ENCODE measurements at places on chromosomes 13 and 19.

DNA sequence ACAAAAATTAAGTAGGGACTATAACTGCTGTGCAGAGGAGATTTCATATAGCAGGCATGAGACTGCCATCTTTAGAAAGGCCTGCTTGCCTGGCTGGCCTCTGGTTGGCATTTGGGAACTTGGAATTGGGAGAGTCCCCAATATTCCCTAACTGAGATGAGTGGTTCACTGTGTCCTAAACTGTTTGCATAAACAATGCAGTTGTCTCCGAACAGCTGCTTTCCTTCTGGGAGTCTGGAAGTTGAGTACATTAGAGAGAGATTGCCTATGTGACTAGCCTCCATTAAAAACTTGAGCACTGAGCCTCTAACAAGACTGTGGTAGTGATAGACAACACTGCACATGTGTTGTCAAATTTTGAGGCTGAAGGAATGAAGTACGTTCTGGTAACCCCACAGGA lies 47.4 kb downstream of the STOML3 start:
- H3K36me3 ChIP-seq, result no peaks in the 10 kb centered on the region
- H3K4me1 ChIP-seq, result no peaks in the 10 kb centered on the region
- peaks cover 9% of the 10 kb centered on the region for H3K27me3 ChIP-seq
- DNase-seq, result no peak

GRCh38 chr13:20672772-20673171 lies 30.7 kb upstream of the IL17D start:
- no peaks in the 10 kb centered on the region for H3K27me3 ChIP-seq
- DNase-seq, result no peak

DNA sequence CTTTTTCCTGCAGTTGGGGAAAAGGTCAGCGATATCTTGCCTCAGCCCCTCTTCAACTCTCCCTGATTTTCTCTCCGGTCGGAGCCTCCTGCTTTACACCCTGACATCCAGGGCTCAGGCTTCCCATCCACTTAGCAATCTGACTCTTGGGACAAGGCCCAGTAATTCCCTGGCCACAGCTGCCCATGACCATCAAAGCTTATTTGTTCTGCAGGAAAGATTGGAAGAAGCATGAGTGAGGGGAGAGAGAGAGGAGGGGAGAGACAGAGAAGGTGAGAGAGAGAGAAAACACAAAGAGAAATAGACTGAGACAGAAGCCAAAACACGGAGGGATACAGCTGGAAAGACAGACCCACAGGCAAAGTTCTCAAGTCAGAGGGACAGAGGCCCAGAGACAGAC lies 13.7 kb downstream of the SYT3 start:
- no peak overlapping the region for H3K27ac ChIP-seq
- peaks cover 20% of the 10 kb centered on the region for H3K27me3 ChIP-seq
- H3K4me1 ChIP-seq, result no peaks in the 10 kb centered on the region
- DNase-seq, result no peak

GRCh38 chr19:52566121-52566520 lies 4.0 kb upstream of the ZNF701 start:
- no peaks in the 10 kb centered on the region for H3K27me3 ChIP-seq
- DNase-seq, result no peak
- peaks cover 19% of the 10 kb centered on the region for H3K4me1 ChIP-seq
- H3K4me3 ChIP-seq, result no peak overlapping the region
- H3K36me3 ChIP-seq, result peaks cover 28% of the 10 kb centered on the region
- H3K27ac ChIP-seq, result no peak overlapping the region

DNA sequence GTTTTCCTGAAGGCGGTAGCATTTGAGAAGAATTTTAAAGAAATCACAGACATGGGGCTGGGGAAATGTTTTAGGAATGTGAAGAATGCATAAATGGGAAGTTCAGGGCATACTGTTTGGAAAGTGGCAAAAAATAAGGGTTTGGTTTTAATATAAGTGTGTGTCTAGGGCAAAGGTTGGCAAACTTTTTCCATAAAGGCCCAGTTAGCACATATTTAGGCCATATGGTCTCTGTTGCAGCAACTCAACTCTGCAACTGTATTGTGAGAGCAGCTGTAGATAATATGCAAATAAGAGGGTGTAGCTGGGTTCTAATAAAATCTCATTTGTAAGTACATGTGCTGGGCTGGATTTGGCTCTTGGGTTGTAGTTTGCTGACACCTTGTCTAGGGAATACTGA lies 521.9 kb downstream of the DIAPH3 start:
- H3K4me3 ChIP-seq, result no peak overlapping the region
- H3K4me1 ChIP-seq, result no peaks in the 10 kb centered on the region
- no peak overlapping the region for H3K27ac ChIP-seq
- no peaks in the 10 kb centered on the region for H3K27me3 ChIP-seq
- DNase-seq, result no peak

DNA sequence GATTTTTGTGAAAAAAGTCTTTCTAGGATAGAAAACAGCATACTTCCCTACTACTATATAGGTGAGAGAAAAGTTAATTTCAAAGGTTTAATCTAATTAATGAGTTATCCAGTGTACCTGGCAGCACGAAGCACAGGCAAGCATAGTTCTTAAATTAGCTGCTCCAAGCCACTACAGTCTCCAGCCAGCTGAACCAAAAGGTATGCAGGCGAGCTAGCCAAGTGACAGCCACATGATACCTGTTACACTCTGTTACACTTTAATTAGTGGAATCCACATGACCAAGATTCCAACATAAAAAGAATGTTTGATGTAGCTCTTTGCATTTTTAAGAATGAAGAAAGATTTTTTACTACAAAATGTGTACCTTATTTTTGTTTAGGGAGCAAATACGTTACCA lies 15.5 kb downstream of the SLC25A30 start:
- peaks cover 43% of the 10 kb centered on the region for H3K36me3 ChIP-seq
- no peak for DNase-seq
- H3K4me3 ChIP-seq, result no peak overlapping the region
- no peaks in the 10 kb centered on the region for H3K4me1 ChIP-seq
- H3K27ac ChIP-seq, result no peak overlapping the region

DNA sequence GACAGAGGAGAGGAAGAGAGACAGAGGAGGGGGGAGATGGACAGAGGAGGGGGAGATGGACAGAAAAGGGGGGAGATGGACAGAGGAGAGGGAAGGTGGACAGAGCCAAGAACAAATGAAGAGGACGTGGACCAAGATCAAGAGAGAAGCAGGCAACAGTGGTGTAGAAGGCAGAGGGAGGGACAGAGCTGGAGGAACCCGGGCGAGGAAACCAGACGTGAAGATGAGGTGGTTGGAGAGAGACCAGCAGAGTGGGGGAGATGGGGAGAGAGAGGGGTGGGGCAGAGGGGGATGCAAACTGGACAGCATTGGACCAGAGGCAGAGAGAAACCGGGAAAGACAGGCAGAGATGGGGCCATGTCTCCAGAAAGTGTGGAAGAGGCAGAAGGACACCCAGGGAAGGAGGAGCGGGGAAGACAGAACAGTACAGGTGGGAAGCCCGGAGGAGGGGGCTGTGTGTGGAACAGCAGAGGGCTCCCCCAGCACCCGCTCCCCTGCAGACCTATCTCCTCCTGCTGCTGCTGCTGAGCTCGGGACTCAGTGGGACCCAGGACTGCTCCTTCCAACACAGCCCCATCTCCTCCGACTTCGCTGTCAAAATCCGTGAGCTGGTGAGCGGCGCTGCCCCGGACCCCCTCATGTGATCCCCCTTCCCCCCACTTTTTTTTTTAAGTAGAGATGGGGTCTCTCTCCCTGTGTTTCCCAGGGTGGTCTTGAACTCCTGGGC lies 1.3 kb downstream of the FLT3LG start:
- peaks cover 46% of the 10 kb centered on the region for H3K4me1 ChIP-seq
- no peaks in the 10 kb centered on the region for H3K36me3 ChIP-seq
- no peak for DNase-seq
- peak overlapping the region; percentile 96 for H3K4me3 ChIP-seq
